ENCODE measurements at places on chromosomes 7 and 10.

GRCh38 chr10:6299234-6299633 is 96.5 kb downstream of the PFKFB3 start:
- no peak for DNase-seq

DNA sequence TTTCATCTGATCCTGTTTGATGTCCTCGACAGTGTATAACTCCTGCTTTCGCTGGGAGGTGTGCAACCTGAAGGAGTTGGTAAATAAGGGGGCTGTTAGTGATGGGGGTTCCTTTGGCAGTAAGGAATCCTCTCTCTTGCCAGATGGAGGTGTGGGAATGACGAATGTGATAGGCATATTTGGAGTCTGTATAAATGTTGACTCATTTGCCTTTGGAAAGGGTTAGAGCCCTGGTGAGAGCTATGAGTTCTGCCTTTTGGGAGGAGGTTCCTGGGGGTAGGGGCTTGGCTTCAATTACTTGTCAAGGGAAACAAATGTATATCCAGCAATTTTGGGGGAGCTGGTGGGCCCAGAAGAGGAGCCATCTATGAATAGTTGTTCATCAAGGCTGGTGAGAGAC is 11.4 kb upstream of the CHST3 start:
- DNase-seq: no peak

GRCh38 chr10:65931291-65932070 is 994.4 kb upstream of the LRRTM3 start:
- no peak for DNase-seq

DNA sequence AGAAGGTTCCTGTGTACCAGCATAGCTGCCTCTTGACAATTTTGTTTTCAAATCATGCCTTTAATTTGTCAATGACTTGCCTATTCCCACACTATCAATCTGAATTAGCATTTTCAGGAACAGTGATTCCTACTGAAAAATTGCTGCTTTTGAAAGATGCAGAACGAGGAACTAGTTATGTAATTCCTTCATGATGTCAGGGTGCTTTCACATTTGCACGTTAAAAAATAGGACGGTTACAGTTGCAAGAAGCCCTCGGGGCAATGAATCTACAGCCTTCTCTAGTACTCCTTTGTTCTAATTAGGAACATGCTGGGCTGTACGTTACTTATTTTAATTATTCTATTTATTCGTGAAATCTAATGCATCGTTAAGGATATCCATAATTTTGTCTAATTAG is 253.9 kb downstream of the OTUD1 start:
- DNase-seq: no peak

DNA sequence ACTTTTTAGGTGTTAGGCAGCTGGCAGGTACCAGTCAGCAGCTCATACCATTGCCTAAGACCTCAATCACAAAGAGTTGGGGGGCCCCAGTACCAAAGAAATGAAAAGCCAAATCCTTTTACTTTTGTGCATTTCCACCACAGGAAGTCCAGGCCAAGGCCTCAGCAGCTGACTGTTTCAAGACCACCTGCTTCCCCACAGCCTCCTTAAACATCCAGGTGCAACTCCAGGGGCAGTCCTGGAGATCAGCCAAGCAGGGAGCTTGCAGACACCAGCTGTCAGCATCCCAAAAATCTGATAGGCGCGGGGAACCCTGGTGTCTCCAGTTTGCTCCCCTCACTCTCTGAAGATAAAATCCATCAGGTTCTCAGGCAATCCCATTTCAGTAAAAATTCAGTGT is 91.5 kb upstream of the EFCAB10 start:
- DNase-seq: no peak

DNA sequence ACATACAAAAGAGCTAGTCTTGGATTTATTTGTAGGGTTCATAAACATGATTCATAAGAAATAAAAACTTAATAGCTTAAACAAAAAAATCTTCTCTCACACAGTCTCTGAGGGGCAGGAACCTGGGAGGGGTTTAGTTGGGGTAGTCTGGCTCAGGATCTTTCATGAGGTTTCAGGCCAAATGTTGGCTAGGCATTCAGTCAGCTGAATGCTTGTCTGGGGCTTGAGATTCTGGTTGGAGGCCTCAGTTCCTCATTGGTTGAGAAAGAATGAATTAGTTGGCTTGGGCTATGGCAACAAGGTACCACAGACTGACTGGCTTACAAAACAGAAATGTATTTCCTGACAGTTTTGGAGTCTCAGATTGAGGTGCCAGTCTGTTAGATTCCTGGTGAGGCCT is 74.3 kb downstream of the ANKRD7 start:
- DNase-seq: no peak

DNA sequence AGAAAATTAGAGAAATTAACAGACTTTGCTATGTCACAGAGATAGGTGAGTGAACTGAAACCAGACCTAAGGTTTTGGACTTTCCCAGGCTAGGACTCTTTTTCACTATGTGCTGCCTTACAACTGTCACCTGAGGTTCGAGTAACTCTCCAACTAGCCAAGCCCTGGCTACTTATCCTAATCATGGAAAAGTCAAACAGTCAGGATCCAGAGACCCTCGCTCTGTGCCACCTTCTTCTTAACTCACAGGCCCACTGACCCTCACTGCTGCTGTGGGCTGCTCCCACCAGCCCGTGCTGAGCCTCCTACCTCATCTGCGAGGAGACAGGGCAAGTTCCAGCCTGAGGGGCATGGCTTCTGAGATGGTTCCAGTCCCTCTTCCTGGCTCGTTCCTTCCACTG is 211.4 kb upstream of the KLF14 start:
- no peak for DNase-seq

GRCh38 chr10:124403548-124403947 is 15.2 kb downstream of the OAT start:
- DNase-seq: no peak

- DNase-seq: no peak
Observed at GRCh38 chr10:85667638-85668233, 698.9 kb downstream of the GRID1 start.

GRCh38 chr10:24277771-24278170 is 68.8 kb downstream of the KIAA1217 start:
- no peak for DNase-seq

- DNase-seq: no peak
Observed at GRCh38 chr10:87882555-87883294, 19.3 kb downstream of the PTEN start.

DNA sequence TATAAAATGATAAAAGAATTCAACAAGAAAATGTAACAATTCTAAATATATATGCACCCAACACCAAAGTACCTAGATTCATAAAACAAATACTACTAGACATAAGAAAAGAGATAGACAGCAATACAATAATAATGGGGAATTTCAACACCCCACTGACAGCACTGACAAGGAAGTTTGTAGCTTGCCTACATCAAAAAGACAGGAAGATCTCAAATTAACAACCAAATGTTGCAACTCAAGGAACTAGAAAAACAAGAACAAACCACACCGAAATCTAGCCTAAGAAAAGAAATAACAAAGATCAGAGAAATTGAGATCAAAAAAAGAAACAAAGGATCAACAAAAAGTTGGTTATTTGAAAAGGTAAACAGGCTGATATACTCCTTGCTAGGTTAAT is 36.5 kb upstream of the TNKS2 start:
- no peak for DNase-seq

DNA sequence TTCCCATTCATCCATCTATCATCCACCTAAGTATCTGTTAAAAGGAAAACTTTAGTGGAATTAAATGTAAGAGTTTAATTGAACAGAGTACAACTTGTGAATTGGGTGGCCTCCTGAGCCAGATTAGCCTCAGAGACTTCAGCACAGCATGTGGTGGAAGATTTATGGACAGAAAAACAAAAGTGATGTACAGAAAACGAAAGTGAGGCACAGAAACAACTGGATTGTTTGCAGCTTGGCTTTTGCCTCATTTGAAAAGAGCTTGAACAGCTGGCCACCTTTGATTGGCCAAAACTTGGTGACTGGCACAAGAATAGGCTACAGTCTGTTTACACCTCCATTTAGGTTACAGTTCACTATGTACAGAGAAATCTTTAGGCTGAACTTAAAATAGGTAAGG is 1463.4 kb upstream of the CELF2 start:
- no peak for DNase-seq

DNA sequence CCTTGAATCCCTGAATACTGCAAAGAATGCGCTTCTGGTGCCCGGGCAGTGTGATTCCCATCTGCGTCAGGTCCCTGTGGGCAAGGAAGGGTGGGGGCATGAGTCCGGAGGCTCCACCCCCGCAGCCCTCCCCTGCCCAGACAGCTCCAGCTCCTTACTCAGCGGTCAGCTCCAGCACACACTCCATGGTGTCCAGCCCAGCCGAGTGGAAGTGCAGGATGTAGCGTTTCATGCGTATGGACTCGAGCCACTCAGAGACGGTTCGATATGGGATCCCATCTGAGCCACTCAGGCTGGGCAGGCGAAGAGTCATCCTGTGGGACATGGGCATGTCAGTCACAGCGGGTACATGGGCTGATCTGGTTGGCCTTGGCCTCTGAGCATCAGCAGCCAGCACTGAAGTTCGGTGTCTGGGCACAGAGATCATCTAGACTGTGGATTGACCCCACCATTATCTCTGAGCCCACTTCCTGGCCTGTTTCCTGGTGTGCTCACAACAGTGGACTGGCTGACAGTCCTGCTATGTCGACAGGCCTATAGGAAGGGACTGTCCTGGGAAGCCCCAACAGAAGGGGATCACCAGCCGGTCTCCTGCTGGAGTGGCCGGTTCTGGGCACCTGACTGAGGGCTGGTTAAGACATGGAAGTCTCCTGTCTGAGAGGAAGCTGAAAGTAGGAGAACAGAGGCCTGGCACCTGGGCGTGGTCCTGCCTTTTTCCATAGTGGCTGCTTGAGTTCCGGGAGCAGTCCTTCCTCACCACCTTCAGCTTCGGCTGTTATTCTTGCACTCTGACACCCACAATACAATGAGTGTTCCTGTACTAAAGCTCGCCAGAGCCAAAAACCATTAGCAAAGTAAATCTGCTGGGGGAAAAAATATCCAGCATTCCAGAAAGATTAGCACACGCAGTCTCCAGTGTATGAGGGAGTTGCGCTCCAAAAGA is 10.6 kb downstream of the ZYX start:
- DNase-seq: no peak

DNA sequence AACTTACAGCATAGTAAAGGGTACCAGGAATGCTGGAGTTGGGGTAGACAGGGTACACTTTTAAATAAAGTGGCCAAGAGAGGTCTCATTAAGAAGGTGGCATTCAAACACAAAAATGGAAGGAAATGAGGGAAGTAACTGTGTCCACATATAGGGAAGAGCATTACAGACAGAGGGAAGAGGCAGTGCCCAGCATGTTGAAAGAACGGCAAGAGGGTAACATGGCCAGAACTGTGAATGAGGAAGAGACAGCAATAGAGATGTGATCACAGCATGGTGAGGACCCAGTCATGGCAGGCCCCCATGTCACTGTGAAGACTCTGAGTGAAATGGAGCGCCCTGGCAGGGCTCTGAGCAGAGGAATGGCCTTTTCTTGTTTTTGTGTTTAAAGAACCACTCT is 35.1 kb upstream of the ZNRF2 start:
- no peak for DNase-seq

DNA sequence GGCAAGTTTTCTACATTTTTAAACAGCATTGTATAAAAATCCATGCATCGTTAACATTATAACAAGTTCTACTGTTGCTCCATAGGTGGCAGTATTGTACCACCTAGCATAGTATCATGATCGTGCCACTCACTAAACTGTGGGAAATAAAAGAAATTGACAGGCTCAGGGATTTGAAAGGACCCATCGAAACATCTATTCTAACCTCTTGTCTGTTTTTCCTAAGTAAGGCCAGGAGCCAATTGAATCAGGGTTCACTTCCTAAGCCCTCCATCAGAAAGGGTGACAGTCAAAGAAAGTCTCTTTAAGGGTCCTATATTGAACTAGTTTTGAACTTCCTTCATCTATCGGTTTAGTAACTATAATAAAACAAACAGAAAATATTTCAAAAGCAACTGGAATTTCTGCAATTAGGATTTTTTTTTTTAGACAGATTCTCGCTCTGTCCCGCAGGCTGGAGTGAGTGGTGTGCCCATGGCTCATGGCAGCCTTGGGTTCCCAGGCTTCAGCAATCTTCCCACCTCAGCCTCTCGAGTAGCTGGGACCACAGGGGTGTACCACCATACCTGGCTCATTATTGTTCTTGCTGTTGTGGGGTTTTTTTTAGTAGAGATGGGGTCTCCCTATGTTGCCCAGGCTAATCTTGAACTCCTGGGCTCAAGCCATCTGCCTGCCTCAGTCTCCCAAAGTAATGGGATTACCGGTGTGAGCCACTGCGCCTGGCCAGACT is 9.4 kb downstream of the HACD1 start:
- no peak for DNase-seq

GRCh38 chr10:78742730-78743615 is 325.8 kb upstream of the ZMIZ1 start:
- DNase-seq: no peak

- no peak for DNase-seq
Observed at GRCh38 chr10:52029628-52030027, 284.5 kb upstream of the DKK1 start.

- DNase-seq: no peak
Observed at GRCh38 chr7:102228935-102229334, 57.7 kb upstream of the SH2B2 start.

GRCh38 chr7:93448176-93448575 is 126.3 kb downstream of the CALCR start:
- DNase-seq: no peak

DNA sequence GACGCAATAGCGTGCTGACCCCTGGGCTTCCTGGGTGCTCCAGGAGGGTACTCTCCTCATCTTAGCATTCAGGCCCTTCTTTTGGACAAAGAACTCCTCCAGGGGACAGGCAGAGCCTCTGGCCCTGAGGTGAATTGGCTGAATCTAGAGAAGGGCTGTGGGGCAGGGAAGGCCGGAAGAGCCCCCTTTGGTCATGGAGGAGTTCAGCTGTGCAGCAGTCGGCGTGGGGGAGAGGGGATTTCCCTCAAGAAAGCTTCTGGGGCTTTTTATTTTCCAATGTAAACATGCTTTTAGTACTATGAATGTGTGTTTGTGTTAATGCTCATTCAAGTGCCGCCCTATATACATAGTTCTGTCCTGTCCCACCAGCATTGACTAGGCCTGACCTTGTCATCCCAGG is 38.8 kb downstream of the FIGNL1 start:
- DNase-seq: no peak

GRCh38 chr10:114635797-114636550 is 22.1 kb downstream of the ABLIM1 start:
- DNase-seq: no peak

DNA sequence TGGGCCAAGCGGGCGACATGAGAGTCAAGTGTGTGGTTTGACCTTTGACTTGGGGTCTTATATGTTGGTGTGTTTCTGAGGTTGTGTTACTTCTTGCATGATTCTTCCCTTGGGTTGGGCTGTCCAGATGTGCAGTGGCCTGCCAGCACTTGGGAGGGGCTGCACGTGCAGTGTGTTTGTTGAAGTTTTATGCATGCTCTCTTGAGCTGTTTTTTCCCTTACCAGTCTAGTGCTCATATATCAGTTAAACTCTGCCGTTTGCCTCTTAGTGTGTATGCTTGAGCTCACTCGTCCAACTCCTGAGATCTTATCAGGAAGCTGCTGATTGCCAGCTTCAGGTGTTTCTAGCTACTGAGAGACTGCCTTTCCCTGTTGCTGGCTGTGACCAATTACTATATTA is 23.1 kb downstream of the SP4 start:
- no peak for DNase-seq

GRCh38 chr7:131610007-131610406 is 53.6 kb upstream of the PODXL start:
- no peak for DNase-seq
